ENCODE measurements at places on chromosomes 3 and 15.

DNA sequence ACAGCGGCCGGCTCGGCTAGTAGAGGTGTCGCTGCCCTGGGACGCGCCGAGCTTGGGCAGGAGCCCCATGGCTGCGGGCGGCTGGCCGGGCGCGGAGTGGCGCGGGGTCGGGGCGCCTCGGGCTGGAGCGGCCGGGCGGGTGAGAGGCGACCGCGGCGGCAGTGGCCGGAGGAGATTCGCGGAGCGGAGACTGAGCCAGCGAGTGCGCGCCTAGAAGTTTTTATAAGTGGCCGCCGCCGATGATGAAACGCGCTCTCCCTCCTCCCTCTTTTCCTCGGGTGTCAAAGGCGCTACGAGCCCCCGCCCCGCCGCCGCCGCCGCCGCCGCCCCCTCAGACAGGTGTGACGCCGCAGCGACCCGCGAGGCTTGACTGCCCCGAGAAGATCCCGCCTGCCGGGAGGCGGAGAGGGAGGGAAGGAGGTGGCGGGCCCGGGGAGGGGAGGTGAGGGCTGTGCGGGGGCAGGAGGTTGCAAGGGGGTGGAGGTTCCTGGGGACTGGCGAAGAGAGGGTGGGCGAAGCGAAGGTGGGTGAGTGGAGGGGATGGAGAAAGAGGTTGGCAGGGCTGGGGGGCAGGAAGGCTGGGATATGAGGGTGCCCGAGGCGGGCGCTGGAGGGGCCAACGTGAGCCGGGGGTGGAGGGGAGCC, at the start of gene SLCO2A1:
Gene SLCO2A1 (minus strand): TSS at position 192 of the 645 bp plus-strand sequence. CDS start 123 bp downstream, at position 69.
- peak; percentile 66 for DNase-seq

DNA sequence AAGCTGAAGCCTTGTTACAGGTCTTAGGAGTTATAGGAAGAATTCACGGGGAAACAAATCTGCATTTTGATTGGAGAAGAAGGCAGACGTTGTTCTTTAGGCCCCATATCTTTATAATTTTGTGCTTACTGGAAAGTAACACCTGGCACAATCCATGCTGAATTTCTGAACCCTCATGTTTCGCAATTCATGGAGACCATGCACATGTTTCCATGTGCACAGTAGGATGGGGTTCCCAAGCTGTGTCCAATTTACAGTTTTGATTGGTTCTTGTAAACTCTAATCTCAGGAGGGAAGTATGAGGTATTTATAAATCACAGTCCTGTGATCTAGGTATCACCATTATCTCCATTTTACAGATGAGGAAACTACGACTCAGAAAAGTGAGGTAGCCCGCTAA, 7.8 kb upstream of the SCAANT1 start:
- no peak for DNase-seq

DNA sequence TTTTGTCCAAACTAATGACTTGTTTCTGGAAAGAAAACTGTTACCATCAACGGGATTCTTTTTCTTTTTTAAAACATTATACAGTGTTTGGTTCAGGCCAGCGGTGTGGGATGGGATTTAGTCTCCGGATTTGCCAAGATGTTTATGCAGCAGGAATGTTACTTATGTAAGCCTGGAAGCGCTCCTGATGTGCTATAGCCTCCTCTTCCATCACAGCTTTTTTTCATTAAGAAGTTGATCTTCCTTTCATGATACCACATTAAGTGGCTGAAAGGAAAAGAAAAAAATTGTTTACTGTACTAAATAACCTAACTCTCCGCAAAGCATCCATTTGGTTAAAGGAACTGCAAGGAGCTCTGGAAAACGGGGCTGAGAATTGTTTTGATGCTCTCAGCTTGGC, 120.5 kb upstream of the ALDH1A3 start:
- DNase-seq, result no peak

GRCh38 chr3:81549388-81549787, 212.1 kb downstream of the GBE1 start:
- no peak for DNase-seq

DNA sequence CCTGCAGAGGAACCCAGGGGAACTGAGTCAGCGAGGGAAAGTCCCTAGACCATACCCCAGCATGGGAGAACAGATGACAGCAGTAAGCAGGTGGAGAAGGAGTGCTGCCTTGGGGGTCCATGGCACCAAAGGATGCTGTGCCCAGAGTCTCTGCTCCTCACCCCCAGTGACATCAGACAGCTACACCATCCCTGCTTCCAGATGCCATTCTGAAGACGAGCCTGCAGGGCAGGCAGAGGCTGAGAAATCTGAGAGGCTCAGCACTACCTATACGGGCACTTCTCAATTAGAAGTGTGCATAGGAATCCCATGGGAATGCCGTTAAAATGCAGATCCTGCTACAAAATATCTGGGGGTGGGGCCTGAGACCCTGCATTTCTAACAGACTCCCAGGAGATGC, 211.3 kb upstream of the NSMCE3 start:
- no peak for DNase-seq

DNA sequence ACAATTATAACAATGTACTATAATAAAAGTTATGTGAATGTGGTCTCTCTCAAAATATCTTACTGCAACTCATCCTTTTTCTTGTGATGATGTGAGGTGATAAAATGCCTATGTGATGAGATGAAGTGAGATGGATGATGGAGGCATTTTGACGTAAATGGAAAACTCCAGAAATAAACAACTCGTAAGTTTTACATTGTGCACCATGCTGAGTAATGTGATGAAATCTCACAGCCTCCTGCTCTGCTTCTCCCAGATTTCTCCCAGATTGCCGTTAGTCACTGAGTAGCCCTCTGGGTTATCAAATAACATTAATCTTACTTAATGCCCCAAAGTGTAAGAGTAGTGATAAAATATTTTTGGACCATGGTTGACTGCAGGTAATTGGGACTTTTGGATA, 64.8 kb upstream of the SLCO2A1 start:
- DNase-seq, result no peak

DNA sequence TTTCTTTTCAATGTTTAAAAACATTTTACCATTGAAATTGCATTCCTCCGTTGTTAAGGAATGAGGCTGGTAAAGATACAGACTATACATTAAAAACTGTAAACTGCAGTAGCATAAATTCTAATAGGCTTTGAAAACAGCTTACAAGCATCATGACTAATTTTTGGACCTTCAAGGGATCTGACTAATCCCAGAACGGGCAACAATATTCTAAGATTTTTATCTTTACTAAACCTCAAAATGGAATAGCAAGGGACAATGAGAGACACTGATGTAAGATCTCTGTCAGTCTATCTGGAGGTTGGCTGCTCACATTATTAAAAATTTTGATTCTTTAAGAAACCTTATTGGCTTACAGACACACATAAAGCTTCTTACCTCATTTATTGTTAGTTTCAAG, 74.7 kb downstream of the BTD start:
- DNase-seq, result no peak

DNA sequence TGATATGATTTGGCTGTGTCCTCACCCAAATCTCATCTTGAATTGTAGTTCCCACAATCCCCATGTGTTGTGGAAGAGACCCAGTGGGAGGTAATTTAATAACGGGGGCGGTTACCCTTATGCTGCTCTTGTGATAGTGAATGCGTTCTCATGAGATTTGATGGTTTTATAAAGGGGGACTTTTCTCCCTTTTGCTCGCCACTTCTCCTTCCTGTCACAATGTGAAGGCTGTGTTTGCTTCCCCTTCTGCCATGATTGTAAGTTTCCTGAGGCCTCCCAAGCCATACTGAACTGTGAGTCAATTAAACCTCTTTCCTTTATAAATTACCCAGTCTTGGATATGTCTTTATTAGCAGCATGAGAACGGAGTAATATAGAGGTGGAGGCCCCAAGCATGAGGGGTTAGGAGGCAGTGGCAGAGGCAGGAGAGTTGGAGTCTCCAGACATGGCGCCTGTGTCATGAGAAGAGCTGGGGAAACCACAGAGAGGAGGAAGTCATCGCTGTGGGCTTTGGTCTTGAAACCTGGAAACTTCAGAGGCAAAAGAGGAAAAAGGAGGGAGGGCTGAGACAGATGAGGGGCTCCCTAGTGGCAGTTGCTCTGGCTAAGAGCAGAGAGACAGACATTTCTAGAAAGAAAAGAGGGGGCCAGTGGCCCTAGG, 107.8 kb upstream of the VEPH1 start:
- DNase-seq, result no peak

- DNase-seq, result peak; percentile 27
Measured at GRCh38 chr3:31196881-31197364, 302.5 kb upstream of the GADL1 start.

DNA sequence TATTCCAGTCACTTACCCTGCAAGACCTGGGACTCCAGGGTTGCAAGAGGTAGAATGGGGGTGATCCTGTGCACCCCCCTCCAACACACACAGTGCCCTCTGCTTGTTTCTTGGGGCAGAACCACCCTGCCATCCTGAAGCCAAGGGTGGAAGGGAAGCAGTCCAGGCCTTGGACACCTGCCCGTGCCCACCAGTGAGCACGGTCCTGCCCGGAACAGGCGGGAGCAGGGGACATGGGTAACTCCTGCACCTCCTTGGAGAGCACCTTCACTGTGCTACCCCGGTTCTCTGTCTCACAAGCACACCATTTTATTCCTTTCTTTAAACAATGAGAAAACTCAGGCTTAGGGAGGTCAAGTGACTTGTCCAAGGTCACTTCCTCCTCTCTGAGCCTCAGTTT, 57.0 kb downstream of the SLC6A6 start:
- no peak for DNase-seq

DNA sequence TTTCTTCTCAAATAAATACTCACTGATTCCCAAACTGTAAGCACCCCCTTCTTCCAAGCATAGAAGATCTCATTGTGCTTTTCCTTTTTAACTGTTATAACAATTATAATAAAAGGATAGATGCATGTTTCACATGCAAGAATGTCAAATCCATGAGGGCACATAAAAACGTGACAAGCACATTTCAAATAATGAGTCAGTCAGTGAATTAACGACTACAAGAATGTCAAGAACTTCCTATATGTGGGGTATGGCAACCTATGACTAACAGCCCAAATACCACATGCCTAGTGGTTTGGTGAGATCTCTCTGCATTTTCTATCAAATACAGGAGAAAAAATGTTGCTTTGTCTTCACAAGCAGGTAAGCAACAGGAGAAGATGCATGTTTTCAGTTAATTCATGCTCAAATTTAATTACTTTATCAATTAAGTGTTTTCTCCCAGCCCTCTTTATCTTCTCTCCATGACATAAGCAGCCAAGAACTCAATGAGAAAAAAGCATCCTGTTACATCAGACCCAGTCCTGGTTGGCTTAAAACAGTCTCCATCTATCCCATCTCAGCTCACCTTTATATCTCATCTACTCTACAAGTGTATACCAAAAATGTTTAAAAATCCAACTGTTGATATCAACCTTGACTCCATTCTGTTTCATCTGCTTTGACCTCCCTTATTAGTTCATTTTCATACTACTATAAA, 181.5 kb upstream of the LMCD1 start:
- no peak for DNase-seq

DNA sequence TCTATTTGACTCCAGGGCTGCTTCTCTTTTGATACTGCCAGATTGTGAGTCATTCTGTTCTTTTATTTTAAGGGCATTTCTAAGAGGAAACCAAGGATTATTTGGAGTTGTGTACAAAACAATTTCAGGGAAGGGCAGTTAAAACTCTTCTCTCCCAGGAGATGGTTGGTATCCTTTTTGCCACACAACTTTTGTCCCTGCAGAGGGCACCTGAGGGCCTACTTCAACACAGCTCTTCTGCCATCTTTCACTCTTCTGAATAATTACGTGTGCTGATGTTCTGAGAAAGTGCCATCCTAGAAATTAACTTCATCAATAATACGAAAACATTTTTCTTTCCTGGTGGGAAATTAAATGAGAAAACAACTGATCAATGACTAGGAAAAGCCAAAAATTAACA, 75.7 kb upstream of the GADL1 start:
- DNase-seq, result no peak

DNA sequence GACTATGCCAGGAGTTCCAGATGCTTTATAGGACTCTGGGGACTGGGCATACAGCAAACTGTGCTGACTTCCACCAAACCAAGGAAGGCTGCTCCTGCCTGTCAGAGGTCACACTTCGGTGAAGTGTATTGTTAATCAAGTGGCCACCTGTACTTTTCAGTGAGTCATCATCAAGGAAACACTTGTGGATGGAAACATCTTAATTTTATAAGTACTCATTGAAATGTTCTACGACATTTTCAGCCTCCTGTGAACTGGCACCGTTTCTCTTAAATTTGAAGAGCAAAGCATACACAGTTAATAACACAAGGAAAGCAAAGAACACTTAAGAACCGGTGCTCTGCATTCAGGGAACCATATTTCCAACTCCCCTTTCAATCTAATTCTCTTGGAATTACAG, 801.7 kb upstream of the DPPA4 start:
- DNase-seq, result no peak

DNA sequence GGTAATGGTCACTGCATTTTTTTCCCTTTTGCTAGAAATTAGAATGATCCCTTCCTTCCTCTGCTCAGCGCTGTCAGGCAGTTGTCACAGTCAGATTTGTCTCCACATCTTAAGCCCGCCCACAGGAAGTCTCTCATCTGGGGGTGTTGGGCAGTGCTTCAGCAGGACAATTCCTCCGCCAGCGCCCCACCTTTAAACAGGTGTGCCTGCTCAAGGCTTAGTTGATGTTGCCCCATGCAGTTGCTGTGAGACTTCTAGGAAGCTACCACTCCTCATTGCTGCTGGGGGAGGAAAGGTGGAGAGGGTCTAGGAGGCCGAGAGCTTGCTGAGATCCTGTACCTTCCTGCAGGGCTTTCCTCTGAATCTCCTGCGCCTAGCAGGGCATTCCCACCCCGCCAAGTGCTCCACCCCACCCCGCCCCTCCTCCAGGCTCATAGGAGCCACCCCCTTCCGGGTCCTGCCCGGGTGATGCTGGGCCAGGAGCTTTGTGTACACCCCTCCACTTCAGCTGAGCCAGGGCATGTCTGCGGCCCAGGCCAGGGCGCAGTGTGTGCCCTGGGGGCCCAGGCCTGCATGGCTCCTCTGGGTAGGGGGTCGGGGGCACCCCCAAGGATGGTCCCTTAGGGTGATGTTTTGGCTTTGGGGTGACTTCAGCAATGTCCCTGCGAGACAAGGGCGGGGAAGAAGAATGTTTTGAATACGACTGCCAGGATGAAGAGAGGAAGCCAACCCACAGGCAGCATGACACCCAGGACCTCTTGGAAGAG, 68.7 kb downstream of the TRAK1 start:
- DNase-seq, result peak; percentile 97

DNA sequence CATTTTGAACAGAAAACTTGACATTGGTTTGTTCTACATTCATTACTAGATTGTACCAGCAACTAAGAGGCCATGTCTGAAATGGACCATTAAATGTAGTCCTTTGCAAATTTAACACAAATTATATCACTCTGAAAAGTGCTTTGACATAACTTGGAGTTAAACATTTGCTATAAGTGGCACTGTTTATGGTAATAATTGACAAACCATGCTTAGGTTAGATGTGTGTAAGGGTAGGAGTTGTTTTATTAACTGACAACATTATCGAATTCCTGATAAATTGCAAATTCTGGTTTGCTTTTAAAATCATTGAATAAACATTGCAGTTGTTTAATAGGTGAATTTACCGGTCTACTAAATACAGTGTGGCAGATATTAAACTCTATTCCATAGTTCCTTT, 6.1 kb upstream of the TMEM207 start:
- DNase-seq, result no peak
